ENCODE measurements at places on chromosomes 6 and 20.

- DNase-seq = peak; percentile 3
Observed at GRCh38 chr6:16514249-16514648, 247.0 kb downstream of the ATXN1 start.

GRCh38 chr6:88856566-88856965, 106.9 kb downstream of the RNGTT start:
- no peak for DNase-seq

- no peak for DNase-seq
Observed at GRCh38 chr6:93341900-93342613, 77.3 kb downstream of the EPHA7 start.

- no peak for DNase-seq
Observed at GRCh38 chr20:6533351-6533750, 234.1 kb upstream of the BMP2 start.

GRCh38 chr6:13761361-13762036, 49.9 kb upstream of the RANBP9 start:
- no peak for DNase-seq

DNA sequence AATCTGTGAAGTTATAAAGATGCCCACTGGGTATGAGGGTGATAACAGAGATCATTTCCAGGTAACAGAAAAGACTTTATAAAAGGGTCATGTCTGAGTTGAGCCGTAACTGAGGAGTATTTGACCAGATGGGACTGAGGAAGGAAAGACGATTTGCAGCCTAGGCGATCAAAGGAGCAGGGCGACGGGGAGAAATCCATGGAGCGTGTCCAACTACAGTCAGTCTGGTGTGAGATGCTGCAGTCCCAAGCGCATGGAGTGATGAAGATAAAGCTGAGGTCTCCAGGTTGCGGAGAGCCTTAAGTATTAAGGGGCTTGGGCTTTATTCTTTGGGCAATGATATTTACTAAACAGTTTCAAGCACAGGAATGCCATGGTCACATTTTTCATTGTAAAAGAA, 166.7 kb downstream of the PRKN start:
- no peak for DNase-seq

All from activated naive CD8-positive, alpha-beta T cell treated with anti-CD3 and anti-CD28 coated beads, Interleukin-2, amount 50 U/mL, for 16 hours (primary cell).